ENCODE measurements at places on chromosomes 11 and 22.

DNA sequence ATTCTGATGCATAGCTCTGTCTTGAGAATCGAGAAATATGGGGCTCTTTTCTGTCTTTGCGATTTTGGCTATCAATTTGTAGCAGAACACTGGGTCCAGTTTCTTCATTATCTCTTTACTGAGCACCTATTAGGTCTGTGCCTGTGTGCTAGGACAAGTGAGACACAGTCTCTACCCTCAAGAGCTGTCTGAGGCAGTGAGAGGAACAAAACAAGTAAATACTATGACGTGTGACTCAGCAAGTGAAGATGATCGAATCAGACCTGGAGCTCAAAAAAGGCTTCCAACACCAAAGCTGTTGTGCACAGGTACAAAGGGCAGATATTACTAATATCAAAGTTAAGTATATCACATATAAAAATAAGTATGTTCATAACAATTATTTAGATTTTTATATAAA is 52.4 kb downstream of the LGR4 start:
- no peaks in the 10 kb centered on the region for H3K36me3 ChIP-seq
- H3K4me1 ChIP-seq = no peaks in the 10 kb centered on the region
- no peak overlapping the region for H3K27ac ChIP-seq
- DNase-seq = no peak
- no peaks in the 10 kb centered on the region for H3K27me3 ChIP-seq
- no peak overlapping the region for H3K4me3 ChIP-seq

DNA sequence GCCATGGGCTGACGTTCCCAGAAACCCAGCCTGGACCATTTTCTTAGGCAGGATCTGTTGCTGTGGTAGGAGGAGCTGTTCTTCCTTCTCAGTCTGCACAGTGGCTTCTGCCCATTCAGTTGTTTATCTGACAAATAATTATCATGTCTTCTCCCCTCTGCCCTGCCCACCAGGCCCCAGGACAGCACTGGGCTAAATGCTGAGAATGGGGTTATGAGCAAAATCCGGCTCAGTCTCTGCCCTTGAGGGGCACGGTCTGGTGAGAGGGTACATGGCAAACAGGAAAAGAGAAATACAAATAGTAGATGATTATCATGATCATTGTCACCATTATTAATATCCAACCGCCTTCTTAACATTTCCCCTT is 42.9 kb downstream of the C11orf96 start:
- no peak for DNase-seq
- no peaks in the 10 kb centered on the region for H3K36me3 ChIP-seq
- no peaks in the 10 kb centered on the region for H3K4me1 ChIP-seq
- no peak overlapping the region for H3K27ac ChIP-seq
- no peak overlapping the region for H3K4me3 ChIP-seq

GRCh38 chr22:36102995-36103394 is 57.6 kb downstream of the APOL3 start:
- H3K27me3 ChIP-seq = peaks cover 33% of the 10 kb centered on the region
- no peak overlapping the region for H3K27ac ChIP-seq
- no peaks in the 10 kb centered on the region for H3K36me3 ChIP-seq
- no peak for DNase-seq
- no peak overlapping the region for H3K4me3 ChIP-seq
- H3K4me1 ChIP-seq = no peaks in the 10 kb centered on the region

GRCh38 chr11:61574611-61575010 is 6.3 kb downstream of the SYT7 start:
- H3K4me3 ChIP-seq = no peak overlapping the region
- H3K27ac ChIP-seq = no peak overlapping the region
- H3K4me1 ChIP-seq = peaks cover 1% of the 10 kb centered on the region
- H3K36me3 ChIP-seq = no peaks in the 10 kb centered on the region
- DNase-seq = no peak

DNA sequence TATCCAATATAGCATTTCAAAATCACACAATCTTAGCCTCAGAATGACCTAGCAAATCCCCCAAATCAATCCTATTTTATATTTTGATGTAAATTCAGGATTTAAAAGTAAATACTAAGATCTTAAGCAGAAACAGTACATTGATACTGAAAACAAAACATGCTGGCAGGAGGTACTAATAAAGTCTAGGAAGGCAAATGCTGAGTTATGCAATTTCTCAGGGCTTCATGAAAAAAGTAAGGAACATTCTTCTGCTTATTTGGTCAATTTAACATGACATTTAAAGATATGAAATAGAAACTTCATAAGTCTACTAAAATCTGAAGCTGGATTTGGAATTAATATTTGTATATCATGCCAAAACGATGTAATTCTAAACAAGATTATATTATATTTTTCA is 153.3 kb downstream of the SWAP70 start:
- no peaks in the 10 kb centered on the region for H3K36me3 ChIP-seq
- H3K4me1 ChIP-seq = no peaks in the 10 kb centered on the region
- no peaks in the 10 kb centered on the region for H3K27me3 ChIP-seq
- no peak overlapping the region for H3K27ac ChIP-seq

GRCh38 chr11:33257160-33257896 is at the start of gene HIPK3:
HIPK3 (plus strand) TSS chr11:33257381.
- peaks cover 4% of the 10 kb centered on the region for H3K27me3 ChIP-seq
- peaks cover 34% of the 10 kb centered on the region for H3K4me1 ChIP-seq
- peak; percentile 82 for DNase-seq
- H3K4me3 ChIP-seq = peak within 1 kb of the TSS; percentile 98
- peak within 1 kb of the TSS; percentile 100 for H3K27ac ChIP-seq

DNA sequence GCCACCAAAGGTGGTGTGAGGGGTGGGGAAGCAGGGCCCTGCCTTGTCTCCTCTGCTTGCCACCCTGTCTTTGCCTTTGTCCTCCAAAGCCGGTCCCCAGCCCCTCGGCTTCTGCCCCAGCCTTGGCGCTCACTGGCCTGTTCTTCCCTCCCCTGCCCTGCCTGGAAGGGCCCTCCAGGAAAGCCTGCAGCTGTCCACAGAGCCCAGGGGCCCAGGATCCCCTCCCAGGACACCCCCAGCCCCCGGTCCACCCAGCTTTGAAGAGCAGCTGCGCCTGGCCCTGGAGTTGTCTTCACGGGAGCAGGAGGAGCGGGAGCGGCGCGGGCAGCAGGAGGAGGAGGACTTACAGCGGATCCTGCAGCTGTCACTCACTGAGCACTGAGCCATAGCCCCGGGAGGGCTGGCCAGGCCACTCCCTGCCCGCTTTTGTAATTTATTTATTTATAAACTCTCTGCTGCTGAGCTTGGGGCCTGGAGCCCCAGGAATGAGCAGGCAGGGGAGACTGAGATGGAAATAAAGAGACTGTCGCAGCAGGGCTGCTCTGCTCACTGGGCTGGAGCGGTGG is 1.3 kb upstream of the SSH3 start:
- peak; percentile 18 for DNase-seq
- no peak overlapping the region for H3K4me3 ChIP-seq
- H3K4me1 ChIP-seq = peaks cover 25% of the 10 kb centered on the region
- peaks cover 12% of the 10 kb centered on the region for H3K27me3 ChIP-seq

DNA sequence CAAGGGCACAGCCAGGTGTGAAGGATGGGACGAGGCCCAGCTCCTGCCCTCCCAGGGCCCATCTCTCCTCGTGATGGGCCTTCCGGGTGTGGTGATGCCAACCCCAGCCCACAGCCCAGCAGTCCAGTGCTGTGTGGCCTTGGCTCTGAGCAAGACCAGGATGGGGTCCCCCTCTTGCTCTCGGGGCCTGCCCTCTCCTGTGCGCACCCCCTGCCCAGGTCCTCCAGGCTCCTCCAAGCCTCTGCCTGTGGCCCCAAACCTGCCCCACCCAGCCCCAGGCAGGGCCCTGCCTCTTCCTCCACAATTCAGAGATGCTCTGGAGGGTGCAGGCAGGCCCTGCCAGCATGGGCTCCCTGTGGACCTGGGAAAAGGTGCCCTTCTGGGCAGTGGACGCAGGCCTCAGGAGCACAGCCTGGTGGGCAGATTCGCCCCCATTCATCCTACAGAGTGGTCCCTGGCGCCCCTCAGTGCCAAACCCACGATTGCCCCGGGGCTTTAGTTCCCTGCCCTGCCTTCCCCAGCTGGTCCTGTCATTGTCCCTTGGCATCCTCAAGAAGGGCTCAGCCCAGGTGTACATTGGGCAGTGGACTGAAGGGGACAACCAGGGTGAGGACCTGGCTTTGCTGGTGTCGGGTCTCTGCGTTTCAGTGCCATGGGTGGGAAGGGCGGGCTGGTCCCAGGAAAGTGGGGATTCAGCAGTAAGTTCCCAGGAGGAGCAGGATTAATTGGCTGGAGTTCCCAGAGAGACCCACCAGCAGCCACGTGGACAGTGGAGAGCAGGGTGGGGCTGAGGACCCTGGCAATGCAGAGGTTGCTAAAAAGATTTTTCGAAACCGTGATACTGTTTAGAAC is 19.8 kb downstream of the EIF1AD start:
- H3K4me3 ChIP-seq = no peak overlapping the region
- H3K4me1 ChIP-seq = no peaks in the 10 kb centered on the region
- no peaks in the 10 kb centered on the region for H3K27me3 ChIP-seq
- peaks cover 17% of the 10 kb centered on the region for H3K36me3 ChIP-seq
- no peak for DNase-seq

GRCh38 chr11:18524248-18524647 is 2.5 kb downstream of the TSG101 start:
- H3K4me3 ChIP-seq = peak overlapping the region; percentile 22
- DNase-seq = no peak
- H3K4me1 ChIP-seq = peaks cover 46% of the 10 kb centered on the region

DNA sequence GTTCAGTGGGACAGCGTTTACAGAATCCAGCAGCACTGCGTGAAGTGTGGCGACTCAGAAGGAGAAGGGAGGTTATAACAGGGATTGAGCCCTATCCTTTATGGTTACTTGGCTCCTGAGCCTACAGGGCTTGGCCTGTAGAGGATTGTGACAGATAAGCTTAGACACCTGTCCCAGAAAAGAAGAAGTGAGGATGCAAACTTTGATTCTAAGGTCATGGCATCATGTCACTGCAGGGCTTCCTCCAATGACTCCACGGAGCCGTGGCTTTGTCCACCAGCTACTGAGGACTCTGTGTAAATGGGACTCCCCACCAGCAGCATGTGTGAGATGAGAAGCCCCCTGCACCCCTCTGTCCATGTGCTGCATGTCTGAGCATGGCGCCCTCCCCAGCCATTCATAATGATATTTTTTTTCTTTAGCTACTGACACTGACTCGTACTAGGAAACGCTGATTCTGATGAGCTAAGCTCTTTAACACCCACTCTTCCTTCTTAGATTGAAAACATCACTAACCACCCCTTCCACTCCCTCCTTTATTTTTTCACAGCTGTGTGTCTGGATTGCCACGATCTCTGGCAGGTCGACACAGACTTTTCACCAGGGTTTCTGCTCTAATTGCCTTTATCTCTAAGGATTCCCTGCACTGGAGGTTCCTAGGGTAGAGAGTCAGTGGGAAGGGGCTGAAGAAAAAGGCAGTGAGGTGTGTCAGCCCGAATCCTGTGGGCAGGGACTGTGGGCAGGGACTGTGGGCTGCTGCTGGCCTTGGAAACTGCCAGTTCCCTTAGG is 65.5 kb upstream of the TTC12 start:
- no peak overlapping the region for H3K4me3 ChIP-seq
- H3K27ac ChIP-seq = no peak overlapping the region
- no peak for DNase-seq
- peaks cover 26% of the 10 kb centered on the region for H3K27me3 ChIP-seq

DNA sequence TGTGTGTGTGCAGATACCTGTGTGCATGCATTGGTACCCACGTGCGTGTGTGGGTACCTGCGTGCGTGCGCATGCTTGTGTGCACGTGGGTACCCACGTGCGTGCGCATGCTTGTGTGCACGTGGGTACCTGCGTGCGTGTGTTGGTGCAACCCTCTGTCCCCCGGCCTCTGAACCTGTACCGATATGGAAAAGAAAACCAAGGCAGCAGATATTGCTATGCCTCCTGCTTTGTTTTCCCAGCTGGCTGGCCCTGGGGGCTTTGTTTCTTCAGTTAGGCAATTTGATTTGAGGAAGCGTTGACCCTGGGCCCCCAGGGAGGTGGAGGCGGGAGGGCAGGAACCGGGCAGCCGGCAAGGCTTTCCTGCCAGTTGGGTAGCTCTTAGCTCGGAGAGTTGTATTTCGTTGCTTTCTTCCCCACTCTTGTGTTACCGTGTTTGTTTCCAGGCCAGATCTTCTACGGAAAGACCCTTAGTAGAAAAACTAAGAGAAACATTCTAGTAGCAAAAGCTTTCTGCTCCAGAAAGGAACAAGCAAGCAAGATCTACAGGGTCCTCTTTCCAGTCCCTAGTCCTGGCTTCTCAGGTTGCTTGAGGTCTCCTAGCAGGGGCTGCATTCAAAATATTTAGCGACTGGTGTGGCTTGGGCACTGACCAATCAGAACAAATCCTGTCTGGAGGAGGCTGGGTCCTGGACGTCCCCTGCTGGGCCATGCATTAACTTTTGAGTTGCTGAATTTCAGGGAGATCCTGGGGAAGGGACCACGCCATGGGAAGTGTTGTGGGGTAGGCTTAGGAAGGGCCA is 26.3 kb upstream of the SORL1-AS1 start:
- H3K36me3 ChIP-seq = peaks cover 64% of the 10 kb centered on the region
- no peak overlapping the region for H3K4me3 ChIP-seq
- no peak for DNase-seq
- H3K27me3 ChIP-seq = no peaks in the 10 kb centered on the region

- peaks cover 2% of the 10 kb centered on the region for H3K36me3 ChIP-seq
- H3K27me3 ChIP-seq = no peaks in the 10 kb centered on the region
- H3K4me3 ChIP-seq = no peak overlapping the region
- no peak for DNase-seq
Observed at GRCh38 chr22:29937940-29938693, 55.1 kb downstream of the MTMR3 start.

GRCh38 chr11:18056561-18057181 is 10.6 kb upstream of the TPH1 start:
- no peaks in the 10 kb centered on the region for H3K36me3 ChIP-seq
- no peaks in the 10 kb centered on the region for H3K4me1 ChIP-seq
- H3K4me3 ChIP-seq = no peak overlapping the region
- no peak overlapping the region for H3K27ac ChIP-seq
- DNase-seq = no peak

- no peaks in the 10 kb centered on the region for H3K27me3 ChIP-seq
- H3K4me1 ChIP-seq = no peaks in the 10 kb centered on the region
- H3K27ac ChIP-seq = no peak overlapping the region
- DNase-seq = no peak
- no peak overlapping the region for H3K4me3 ChIP-seq
- H3K36me3 ChIP-seq = no peaks in the 10 kb centered on the region
Observed at GRCh38 chr11:133234883-133235282, 297.4 kb downstream of the OPCML start.

DNA sequence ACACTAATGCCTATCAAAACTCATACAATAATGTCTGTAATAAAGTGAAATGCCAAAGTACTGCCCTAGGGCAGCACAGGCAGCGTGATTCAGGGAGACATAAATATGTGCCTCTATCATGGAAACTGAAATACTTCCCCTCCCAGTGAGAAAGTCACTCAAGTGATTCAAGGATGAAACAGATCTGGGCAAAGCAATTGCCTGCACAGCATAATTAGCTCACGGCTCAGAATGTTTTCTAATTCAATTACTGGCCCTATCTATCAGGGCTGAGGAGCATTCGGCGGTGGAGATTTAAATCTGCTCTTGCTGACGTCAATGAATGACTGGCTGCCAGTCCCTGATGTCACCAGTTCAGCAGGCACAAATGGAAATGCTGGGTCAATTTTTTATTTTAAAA is 27.7 kb upstream of the PPP2R1B start:
- peaks cover 10% of the 10 kb centered on the region for H3K4me1 ChIP-seq
- H3K27me3 ChIP-seq = no peaks in the 10 kb centered on the region

- no peak for DNase-seq
- no peak overlapping the region for H3K4me3 ChIP-seq
- no peak overlapping the region for H3K27ac ChIP-seq
- no peaks in the 10 kb centered on the region for H3K27me3 ChIP-seq
- H3K4me1 ChIP-seq = no peaks in the 10 kb centered on the region
Observed at GRCh38 chr11:122246874-122247273, 130.9 kb upstream of the BLID start.

GRCh38 chr11:14224395-14224794 is 134.6 kb downstream of the RRAS2 start:
- no peak overlapping the region for H3K27ac ChIP-seq
- H3K36me3 ChIP-seq = no peaks in the 10 kb centered on the region
- H3K4me1 ChIP-seq = peaks cover 6% of the 10 kb centered on the region
- DNase-seq = no peak

Data from activated naive CD4-positive, alpha-beta T cell treated with anti-CD3 and anti-CD28 coated beads, Interleukin-2, amount 10 ng/mL, durations not matched to agents 7 days and 5 days (primary cell).